Stomach (tissue), 19 donors: ENCODE measurements at places on chromosomes 6 and 20.

GRCh38 chr6:82608781-82609180 lies 245.2 kb downstream of the TPBG start:
- DNase-seq = no peak

DNA sequence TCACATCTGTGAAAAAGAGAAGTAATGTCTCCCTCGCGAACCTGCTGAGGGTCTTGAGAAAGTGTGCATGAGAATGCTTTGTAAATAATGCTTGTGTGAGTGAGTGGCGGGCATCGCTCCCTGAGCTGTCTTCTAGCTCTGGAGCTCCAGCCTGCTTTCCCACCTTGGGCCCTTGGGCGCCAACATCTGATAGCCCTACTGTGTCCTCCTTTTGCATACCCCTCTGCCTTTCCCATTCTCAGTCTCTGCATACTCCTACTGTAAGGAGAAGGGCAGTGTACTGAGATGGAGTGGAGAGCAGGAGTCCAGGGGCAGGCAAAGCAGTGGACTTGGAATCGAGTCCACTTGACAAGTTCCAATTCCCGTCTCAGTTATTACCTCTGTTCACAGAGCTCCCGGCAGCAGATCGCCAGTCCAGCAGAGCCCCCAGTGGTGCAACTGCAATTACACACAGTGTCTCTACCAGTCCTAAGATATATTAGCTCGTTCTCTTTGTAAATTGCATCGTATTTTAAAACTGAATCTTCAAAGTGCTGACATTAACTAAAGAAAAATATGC lies 847 bp upstream of the NCR2 start:
- no peak for DNase-seq

DNA sequence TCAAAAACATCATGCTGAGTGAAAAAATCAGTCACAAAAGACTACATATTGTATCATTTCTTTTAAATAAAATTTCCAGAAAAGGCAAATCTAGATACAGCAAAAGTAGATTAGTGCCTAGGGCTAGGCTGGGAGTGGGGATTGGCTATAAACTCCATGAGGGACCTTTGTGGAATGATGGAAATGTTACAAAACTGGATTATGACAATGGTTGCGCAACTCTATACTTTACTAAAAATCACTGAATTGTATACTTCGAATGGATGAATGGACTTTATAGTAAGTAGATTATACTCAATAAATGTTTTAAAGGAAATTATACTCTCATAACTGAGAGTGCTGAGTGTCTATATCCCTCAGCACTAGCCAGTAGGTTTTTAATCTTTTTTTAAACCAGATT lies 4.3 kb downstream of the HMGN3 start:
- no peak for DNase-seq

DNA sequence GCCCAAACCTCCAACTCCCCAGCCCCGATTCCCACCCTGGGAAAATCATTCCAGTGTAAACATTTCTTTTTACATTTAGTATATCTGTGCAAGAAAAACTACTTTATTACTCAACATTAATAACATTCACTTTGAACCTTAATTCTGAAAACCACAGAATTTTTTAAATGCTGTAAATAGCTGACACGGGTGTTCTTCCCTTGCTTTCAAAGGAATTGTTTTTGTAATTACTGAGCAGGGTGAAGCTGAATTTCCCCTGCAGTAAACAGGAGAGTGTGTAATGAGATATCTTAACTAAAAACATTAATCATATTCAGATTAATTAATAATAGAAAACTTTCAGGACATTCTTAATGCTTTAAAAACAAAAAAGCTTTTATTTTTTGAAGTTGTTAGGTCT lies 99.3 kb upstream of the CITED2 start:
- DNase-seq = no peak

GRCh38 chr20:43058077-43058476 lies 131.6 kb downstream of the PTPRT start:
- DNase-seq = no peak

DNA sequence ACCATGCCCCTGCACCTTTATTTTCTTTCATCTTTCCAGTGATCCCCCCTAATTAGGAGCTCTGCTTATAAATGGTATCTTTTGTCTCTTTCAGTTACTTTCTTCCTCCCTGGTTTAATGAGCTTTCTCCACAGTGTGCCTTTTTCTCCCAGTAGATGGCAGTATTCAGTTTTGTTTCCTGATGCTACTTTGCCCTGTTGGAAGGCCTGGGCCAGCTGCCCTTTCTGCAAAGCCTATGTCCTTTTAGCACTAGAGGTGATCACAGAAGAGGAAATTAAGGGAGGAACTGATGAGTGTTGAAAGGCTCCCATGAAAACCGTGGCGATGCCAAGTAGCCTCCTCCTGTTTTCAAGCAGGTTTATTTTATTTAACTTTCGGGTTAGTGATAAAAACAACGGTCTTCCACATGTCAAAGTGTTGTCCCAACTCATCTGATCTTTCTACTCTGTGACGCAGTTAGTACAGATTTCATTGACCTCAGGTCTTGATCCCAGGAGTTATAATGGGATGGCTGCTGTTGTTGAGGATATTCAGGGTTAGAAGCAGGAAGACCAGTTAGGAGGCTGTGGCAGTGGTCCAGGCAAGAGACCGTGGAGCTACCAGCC lies 184.2 kb upstream of the BMP2 start:
- peak; percentile 79 for DNase-seq

DNA sequence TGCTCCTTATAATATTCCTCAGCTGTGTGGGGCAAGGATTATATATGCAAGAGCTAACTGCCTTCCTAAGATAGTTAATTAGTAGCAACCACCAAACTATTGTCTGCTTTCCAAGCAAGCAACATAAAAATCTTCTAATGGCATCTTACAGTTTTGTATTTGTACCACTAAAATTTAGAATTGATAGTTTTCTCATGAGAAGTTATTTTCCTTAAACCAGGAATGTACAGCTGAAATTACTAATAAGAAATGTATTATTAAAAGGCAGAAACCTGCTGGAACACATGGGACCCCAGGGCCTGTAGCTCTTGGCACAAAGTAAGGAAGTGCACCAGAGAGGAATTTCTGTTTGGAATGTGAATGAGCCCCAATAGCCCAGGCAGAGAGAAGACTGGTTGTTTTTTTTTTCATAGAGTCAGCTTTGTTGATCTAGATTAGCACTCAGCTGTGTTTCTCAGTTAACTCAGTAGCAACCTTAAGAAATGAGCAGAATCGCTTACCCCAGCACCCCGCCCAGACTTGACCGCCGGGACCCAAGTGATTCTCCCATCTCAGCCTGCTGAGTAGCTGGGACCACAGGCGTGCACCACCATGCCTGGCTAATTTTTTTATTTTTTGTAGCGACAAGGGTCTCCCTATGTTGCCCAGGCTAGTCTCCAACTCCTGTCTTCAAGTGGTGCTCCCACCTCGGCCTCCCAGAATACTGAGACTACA lies 2.6 kb downstream of the MGME1 start:
- no peak for DNase-seq

- DNase-seq = no peak
Measured at GRCh38 chr6:84151669-84152068, 75.8 kb downstream of the CEP162 start.

- no peak for DNase-seq
Measured at GRCh38 chr20:58268936-58269619, 40.4 kb upstream of the RAB22A start.

GRCh38 chr6:147023148-147023547 lies 181.1 kb upstream of the STXBP5 start:
- no peak for DNase-seq

DNA sequence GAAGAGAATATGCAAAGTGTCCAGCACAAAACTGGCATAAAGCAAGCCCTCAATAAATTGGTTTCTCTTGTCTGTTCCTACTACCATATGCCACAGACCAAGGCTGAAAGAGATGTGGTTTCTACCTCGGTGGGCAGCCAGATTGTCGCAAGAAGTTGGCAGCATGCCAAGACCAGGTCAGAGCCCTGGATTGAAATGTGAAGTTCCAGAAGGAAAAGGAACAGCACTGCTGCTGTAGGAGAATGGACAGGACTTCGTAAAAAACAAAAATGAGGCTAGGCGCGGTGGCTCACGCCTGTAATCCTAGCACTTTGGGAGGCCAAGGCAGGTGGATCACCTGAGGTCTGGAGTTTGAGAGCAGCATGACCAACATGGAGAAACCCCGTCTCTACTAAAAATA lies 22.1 kb downstream of the MRPL14 start:
- DNase-seq = no peak

GRCh38 chr20:58308680-58309527 lies 611 bp upstream of the RAB22A start:
- no peak for DNase-seq

DNA sequence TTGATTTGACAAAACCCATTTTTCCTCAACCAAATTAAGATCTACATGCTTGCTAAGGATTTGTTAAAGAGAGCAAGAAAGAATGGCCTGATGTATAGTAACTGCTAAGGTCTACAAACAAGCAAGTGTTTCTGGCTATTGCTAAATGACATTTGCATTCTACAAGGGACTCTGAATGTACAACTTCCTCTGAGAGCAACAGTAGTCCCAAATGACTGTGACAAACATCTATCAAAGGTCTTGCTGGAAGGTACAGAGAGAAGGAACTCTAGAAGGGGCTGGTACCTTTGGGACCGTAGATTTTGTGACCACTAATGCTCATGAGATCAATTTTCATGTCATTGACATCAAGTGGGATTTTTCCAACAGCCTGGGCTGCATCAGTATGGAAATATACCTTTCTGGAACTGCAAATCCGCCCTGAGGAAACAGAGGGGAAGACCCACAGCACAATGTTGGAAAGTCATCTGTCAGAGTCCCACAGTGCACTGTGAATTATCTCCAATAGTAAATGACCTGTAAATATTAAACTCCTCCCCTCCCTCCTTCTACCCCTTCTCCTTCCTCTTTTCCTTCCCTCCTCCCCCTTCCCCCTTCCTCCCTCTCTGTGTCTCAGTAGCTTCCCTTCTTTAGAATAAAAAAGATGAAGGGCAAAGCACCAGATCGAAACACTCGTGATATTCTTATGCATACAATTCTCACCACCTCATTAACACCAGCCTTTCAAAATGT lies 15.9 kb upstream of the CPNE1 start:
- DNase-seq = no peak

DNA sequence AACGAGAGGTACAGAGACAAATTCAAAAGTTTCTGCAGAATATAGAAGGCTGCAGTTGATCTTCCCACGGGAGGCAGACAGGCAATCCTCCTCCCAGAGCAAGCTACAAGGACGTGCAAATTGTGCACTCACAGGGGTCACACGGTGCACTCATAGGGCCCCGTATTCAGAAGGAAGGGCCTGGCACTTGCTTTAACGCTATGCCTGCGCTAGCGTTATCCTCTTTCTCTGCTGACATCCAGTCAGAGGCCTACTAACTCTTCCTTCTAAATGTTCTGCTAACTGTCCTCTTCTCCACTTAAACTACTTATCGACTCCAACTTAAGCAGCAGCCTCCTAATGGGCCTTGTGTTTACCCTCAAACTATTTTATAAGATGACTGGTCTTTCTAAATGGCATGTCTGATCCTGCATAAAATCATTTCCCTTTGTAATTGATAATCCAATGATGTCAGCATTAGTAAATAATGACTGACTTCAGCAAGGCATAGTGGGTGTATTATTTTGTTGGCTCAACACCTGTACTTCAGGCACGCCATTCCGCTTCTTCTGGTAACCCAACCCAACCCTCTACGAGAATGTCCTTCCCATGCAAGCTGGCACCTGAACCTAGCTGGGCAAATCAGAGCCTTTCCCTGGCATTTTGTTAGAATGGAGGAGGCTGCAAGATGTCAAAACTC lies 2.2 kb downstream of the IFNGR1 start:
- peak; percentile 46 for DNase-seq

GRCh38 chr6:100023798-100024197 lies 29.8 kb upstream of the MCHR2 start:
- no peak for DNase-seq

- peak; percentile 63 for DNase-seq
Measured at GRCh38 chr6:12068899-12069557, 56.9 kb downstream of the HIVEP1 start.

DNA sequence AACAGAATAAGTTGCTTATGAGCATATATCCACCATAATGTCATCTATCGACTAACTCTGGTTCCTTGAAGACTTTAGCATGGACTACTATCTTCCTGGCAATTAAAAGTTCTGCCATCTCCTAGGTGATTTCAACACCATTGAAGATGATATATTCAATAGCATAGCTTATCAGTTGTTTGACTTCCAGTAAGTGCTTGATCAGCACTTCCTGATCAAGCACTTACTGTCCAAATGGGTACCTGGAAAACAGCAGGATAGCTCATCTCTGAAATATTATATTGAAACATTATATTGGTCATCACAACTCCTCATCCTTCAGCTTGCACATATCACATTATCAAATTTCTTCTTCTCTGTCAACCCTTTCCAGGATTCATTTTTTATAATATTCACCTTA lies 75.5 kb upstream of the HMGCLL1 start:
- no peak for DNase-seq

GRCh38 chr6:4336084-4336483 lies 200.7 kb upstream of the ECI2 start:
- DNase-seq = no peak

DNA sequence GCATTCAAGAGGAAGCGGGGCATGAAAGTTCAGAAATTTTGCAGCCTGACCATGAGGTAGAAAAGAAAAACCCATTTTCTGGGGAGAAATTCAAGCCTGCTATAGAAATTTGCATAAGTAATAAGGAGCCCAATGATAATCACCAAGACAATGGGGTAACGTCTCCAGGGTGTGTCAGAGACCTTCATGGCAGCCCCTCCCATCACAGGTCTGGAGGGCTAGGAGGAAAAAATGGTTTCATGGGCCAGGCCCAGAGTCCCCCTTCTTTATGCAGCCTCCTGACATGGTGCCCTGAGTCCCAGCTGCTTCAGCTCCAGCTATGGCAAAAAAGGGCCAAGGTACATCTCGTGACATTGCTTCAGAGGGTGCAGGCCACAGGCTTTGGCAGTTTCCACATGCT lies 618.5 kb downstream of the EYS start:
- DNase-seq = no peak

DNA sequence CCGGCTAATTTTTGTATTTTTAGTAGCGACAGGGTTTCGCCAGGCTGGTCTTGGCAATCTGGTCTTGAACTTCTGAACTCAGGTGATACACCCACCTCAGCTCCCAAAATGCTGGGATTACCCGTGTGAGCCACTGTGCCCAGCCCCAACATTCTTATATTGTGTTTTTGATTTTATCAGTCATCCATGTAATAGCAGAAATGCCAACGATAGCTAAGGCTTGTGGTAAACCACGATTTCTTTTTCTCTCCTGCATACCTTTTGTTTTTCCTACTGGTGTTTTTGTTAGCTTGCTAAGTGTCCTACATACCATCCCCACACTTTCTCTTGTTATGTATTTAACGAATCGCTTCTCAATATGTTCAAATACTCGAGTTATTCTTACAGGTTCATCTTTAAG lies 12.1 kb downstream of the PHACTR2 start:
- no peak for DNase-seq

DNA sequence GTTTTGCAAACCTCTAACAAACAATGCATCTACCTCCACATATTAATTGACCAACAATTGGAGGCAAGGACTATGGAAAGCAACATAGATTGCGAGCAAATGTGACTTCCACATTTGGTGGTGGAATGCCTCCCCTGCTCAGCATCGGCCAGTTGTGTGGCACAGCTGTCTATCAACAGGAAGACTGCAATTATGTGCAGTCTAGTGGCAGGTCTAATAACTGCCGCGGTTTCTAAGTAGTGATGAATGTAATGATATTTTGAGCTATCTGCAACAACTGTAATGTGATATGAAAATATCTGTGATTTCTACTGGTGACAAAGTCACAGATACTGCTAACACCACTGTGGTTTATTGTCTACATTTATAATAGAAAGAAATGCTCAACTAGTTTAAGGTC lies 56.8 kb downstream of the NCR2 start:
- no peak for DNase-seq
